ENCODE measurements at places on chromosomes 3 and 15. TPM values are rescaled to one million over a fixed set of nuclear protein-coding genes. Genes with fewer than 3 reads are reported as not detected.

Gene ERC2
- total RNA-seq = 2.7 TPM

DNA sequence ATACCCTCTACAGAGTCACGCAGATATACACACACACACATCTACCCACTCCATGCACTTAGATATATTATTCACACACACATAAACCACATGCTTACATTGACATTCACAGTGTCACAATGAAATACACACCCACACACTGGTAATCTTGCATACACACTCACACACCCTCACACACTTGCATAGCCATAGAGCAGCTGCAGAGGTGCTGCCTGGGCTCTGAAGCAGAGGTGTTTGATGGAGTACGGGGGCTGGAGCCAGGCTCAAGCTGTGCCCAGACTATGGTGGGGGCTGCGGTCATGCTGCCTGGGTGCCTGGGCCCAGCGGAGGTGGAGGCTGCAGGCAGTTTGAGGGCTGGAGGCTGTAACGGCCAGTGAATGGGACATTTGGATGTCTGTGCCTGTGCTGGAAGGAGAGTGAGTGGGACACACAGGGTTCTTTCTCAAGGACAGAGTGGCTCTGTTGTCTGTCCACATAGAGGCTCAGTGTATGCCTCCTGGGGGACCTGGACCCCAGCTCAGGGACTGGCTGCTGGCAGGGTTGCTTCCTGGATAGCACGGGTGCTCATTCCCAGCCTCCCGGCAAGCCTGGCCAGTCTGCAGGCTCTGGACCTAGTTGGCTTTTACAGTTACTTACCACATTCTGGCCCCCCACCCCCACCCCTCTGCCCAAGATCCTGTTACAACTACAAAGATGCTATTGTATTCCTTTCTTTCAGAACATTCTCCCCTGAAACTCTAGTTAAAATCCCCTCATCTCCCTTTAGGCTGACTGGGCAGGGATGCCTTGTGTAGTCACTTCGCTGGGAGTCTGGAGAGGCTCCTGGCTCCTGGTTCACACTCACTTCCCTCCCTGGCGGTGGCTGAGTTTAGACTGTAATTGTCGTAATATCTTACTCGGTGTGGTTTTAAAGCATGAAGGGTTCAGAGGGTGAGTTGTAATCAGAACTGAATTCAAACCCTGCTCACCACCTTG is 12.5 kb downstream of the GASK1A start:
- H3K27me3 ChIP-seq = no peaks in the 10 kb centered on the region
- H3K36me3 ChIP-seq = no peaks in the 10 kb centered on the region
- no peak overlapping the region for H3K4me3 ChIP-seq
- no peak overlapping the region for H3K27ac ChIP-seq
- DNase-seq = no peak

- H3K27ac ChIP-seq = no peak overlapping the region
- H3K4me1 ChIP-seq = no peaks in the 10 kb centered on the region
- DNase-seq = no peak
Observed at GRCh38 chr15:68586274-68586961, 7.6 kb downstream of the CORO2B start.

DNA sequence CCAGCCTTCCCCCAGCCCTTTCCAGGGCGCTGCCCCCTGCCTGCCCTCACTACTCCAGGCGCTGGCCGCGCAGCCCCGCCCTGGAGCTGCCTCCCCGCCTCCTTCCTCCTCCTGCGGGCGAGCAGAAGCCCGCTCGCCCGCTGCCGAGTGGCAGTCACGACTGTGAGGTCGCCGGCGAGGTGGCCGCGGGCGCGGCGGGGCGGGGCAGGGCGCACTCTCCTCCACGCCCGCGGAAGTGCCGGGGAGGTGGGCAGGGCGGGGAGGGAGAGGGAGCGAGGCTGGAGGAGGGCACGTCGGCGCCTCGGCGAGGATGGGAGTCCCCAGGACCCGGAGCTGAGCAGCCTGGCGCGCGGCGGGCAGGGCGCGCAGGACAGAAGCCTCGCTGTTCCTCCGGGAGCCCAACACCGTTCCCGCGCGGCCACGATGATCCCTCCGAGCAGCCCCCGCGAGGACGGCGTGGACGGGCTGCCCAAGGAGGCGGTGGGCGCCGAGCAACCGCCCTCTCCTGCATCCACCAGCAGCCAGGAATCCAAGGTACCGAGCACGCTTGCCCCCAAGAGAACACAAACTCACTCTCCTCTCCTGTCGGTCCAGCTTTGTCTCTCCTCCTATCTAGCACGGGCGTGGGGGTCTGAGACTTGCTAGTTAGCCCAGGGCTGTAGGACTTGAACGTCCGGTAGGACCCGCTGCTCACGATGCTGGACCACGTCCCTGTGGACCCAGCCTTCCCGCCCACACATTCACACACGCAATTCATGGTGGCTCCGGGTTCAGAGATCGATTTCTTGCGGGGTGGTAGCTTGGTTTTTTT is at the start of gene STAC:
STAC (plus strand) TSS at position 284 of the 811 bp plus-strand sequence; CDS start at position 424, 140 bp downstream.
- no peaks in the 10 kb centered on the region for H3K36me3 ChIP-seq
- no peak within 1 kb of the TSS for H3K27ac ChIP-seq
- peak within 1 kb of the TSS; percentile 30 for H3K4me3 ChIP-seq
- H3K4me1 ChIP-seq = no peaks in the 10 kb centered on the region
- peaks cover 7% of the 10 kb centered on the region for H3K27me3 ChIP-seq

- no peak overlapping the region for H3K4me3 ChIP-seq
- no peak for DNase-seq
- H3K4me1 ChIP-seq = no peaks in the 10 kb centered on the region
- H3K36me3 ChIP-seq = no peaks in the 10 kb centered on the region
Observed at GRCh38 chr15:83099290-83099689, 8.2 kb upstream of the TM6SF1 start.

DNA sequence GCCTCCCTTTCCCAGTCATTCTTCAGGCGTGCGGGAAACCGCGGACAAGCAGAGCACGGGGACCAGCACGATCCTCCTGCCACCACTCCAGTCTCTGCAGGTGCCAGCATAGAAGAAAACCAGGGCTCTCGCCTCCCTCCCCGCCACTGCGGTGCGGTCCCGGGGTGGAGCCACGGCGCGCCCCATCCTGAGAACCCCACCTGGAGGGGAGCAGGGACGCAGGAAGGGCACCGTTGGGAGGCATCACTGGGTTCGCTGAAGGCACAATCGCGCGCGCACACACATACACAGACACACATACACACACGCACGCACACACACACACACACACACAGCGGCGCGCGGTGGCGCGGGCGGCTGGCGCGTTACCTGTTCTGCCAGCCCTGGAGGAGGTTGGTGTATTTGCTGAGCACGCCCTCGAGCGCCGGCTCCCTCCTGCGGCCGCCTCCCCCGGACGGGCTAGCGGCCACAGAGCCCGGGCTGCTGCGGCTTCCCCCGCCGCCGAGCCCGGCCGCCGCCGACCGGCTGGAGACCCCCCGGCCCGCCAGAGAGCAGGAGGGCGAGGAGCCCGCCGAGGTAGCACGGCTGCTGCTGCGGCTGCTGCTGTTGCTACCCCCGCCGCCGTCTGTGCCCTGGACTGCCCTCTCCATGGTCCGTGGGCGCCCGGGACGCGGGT is 394 bp downstream of the OSBPL10 start:
- peak; percentile 78 for DNase-seq
- peak overlapping the region; percentile 81 for H3K27ac ChIP-seq
- H3K4me3 ChIP-seq = peak overlapping the region; percentile 73
- no peaks in the 10 kb centered on the region for H3K27me3 ChIP-seq

GRCh38 chr3:46901061-46901460 is 23.5 kb downstream of the PTH1R start:
- H3K27ac ChIP-seq = no peak overlapping the region
- no peak overlapping the region for H3K4me3 ChIP-seq
- no peaks in the 10 kb centered on the region for H3K36me3 ChIP-seq
- DNase-seq = no peak
- peaks cover 6% of the 10 kb centered on the region for H3K4me1 ChIP-seq

Gene TRH
- total RNA-seq = 0.97 TPM

Gene ACKR4
- not detected for total RNA-seq
